ENCODE measurements at places on chromosomes 3 and 15.

DNA sequence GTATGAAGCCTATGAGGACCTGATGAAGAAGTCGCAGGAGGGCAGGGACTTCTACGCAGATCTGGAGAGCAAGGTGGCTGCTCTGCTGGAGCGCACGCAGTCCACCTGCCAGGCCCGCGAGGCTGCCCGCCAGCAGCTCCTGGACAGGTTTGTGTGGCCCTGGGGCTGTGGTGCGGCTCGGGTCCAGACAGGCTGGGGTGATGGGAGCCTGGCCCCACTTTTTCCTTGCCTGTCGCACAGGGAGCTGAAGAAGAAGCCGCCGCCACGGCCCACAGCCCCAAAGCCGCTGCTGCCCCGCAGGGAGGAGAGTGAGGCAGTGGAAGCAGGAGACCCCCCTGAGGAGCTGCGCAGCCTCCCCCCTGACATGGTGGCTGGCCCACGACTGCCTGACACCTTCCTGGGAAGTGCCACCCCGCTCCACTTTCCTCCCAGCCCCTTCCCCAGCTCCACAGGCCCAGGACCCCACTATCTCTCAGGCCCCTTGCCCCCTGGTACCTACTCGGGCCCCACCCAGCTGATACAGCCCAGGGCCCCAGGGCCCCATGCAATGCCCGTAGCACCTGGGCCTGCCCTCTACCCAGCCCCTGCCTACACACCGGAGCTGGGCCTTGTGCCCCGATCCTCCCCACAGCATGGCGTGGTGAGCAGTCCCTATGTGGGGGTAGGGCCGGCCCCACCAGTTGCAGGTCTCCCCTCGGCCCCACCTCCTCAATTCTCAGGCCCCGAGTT, 29.0 kb downstream of the PTPN23 start:
- no peak for DNase-seq

DNA sequence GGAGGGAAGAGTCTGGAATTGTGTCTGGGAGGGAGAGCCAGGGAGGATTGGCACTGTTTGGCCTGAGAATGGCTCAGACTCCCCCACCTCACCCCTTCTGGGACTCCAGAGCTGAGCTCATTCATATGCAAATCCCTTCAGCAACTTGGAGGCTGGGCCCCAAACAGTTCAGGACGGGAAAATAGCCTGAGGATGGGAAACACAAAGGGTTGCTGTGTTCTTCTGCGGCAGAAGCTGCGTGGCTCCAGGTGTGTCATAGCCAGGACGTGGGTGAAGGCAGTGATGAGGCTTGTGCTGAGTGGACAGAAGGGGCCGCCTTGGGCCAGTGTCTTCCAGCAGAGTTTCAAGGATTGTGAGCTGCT, 16.6 kb downstream of the MASP1 start:
- DNase-seq: no peak

GRCh38 chr15:35557544-35557943, 11.6 kb upstream of the DPH6 start:
- DNase-seq: no peak

DNA sequence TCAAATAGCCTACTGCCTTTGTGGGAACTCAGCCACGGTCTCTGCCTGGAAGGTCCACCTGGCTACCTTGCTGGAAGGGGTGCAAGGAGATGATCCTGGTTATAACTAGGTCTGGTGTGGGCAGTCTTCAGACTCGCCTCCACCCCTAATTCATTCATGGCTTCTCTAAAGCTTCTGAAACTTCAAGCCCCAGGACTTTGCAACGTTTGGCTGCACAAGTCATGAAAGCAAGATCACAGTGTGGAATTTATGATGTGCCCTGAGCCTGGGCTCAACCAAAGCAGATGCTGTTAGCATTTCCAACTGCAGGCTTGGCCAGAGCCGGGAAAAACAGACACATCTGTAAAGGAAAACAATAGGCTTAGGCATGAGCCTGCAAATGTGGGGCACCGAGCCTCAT, 200.4 kb upstream of the WNT5A start:
- no peak for DNase-seq

DNA sequence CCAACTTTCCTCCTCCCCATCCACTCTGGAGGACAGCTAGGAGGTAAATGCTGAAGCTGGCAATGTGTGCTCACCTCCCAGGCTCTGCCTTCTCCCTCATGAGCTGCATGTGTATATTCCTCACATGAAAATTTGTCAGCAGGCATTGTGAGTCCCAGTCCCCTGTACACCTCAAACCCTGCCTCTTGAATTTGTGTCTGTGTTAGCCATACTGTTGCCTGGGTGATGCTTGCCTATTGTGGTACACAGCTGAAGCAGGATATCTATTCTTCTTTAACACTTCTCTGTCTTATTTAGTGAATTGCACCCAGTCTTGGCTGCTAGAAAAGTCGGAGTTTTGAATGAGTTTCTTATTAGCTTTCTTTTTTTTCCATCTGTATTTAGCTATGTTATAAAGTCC, 586.0 kb upstream of the TGFBR2 start:
- no peak for DNase-seq

DNA sequence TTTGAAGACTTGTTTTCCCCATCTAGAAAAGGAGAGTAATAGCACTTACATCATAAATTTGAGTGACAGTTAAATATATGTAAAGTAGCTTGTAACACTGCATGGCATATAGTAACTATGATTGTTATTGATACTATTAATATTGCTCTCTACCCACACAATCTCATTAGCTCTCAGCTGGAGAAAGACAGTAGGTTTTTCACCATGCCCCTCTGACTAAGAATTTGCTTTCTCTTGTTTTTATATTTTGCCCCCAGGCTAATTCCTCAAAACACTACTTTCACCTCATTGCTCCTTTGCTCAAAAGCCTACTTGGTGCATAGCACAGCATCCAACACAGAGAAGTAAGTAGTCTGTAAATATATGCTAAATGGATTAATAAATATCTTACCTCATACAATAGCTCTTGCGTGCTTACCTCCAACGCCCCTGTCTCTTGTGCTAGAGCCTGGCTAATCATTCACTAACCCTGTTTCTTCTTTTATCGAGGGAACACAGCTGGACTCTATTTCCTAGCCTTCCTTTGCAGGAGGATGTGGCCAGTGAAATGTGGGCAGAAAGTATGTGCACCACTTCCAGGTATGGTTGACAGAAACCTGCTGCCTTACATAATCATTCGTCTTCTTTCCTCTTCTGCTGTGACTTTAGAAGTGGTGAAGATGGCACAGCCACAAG, 190.0 kb downstream of the PLCH1 start:
- no peak for DNase-seq

GRCh38 chr3:79405183-79405582, 362.6 kb downstream of the ROBO1 start:
- no peak for DNase-seq

GRCh38 chr15:60975952-60976351, 253.2 kb downstream of the RORA start:
- DNase-seq: no peak

GRCh38 chr15:48358229-48359152, 27.3 kb downstream of the DUT start:
- no peak for DNase-seq

DNA sequence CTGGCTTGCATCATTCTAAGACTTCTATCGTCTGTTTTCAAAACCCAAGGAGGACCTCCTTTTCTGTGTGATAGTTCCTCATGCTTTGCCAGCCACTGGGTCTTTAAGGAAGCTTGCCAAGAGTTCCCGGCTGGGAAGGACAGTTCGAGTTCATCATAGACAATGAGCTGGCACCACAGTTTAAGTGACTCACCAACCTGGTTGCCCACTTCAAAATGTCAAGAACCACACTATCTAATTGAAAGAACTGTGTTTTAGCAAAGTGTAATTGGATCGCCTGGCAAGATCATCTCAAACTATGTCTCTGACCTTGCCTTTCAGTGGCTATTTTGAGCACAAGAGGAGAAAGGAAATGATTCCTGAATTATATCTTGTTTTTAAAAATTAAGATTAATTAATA, 27.9 kb downstream of the SOX2 start:
- DNase-seq: no peak

- no peak for DNase-seq
Observed at GRCh38 chr3:140712301-140712700, 34.4 kb downstream of the TRIM42 start.

GRCh38 chr3:50620820-50621219, 3.9 kb downstream of the MAPKAPK3 start:
- DNase-seq: no peak

GRCh38 chr3:4323246-4324027, 20.3 kb downstream of the SETMAR start:
- DNase-seq: no peak

DNA sequence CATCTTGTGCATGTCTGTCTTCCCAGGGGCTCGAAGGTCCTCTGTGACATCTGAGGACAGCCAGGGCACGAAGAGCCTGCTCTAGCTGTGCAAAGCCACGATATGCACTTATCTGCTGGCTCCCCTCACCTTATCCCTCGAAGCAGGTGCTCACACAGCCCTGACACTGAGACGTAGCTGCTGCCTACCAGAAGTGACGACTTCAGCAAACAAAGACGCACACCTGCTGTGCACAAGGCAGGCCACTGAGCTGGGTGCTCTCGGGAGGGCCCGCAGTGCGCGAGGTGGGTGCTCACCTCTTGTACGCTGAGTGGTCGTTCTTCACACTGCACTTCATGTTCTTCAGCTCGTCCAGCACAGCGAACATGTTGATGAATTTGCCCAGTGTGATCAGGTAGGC, 37.3 kb downstream of the CYFIP1 start:
- DNase-seq: no peak

Measured in activated CD8-positive, alpha-beta memory T cell treated with anti-CD3 and anti-CD28 coated beads, Interleukin-2, amount 50 U/mL, for 4 hours (primary cell).